ENCODE measurements at places on chromosomes 1 and 21.

DNA sequence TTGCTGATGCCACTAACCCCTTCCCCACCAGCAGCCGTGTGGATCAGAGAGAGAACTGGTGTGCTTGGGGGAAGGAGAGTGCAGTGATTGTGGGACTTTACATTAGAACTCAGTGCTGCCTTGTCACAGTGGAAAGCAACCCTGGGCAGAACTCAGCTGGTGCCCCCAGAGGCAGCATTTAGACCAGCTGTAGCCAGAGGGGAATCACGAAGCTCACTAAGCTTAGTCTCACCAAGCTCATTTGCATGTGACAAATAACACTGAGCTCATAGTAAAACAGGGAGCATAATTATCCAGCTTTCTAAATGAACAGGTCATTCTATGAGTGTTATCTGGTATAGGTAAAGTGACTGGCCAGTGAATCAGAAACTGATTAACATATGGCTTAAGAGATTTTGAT is 9.8 kb upstream of the SMAP2 start:
- H3K4me1 ChIP-seq: no peaks in the 10 kb centered on the region
- no peaks in the 10 kb centered on the region for H3K36me3 ChIP-seq
- no peak overlapping the region for H3K4me3 ChIP-seq
- H3K27ac ChIP-seq: no peak overlapping the region
- DNase-seq: no peak
- H3K27me3 ChIP-seq: no peaks in the 10 kb centered on the region

GRCh38 chr1:112893288-112894009 is 62.5 kb downstream of the SLC16A1 start:
- no peak overlapping the region for H3K4me3 ChIP-seq
- H3K27me3 ChIP-seq: no peaks in the 10 kb centered on the region
- no peaks in the 10 kb centered on the region for H3K4me1 ChIP-seq
- no peak overlapping the region for H3K27ac ChIP-seq
- H3K36me3 ChIP-seq: no peaks in the 10 kb centered on the region

DNA sequence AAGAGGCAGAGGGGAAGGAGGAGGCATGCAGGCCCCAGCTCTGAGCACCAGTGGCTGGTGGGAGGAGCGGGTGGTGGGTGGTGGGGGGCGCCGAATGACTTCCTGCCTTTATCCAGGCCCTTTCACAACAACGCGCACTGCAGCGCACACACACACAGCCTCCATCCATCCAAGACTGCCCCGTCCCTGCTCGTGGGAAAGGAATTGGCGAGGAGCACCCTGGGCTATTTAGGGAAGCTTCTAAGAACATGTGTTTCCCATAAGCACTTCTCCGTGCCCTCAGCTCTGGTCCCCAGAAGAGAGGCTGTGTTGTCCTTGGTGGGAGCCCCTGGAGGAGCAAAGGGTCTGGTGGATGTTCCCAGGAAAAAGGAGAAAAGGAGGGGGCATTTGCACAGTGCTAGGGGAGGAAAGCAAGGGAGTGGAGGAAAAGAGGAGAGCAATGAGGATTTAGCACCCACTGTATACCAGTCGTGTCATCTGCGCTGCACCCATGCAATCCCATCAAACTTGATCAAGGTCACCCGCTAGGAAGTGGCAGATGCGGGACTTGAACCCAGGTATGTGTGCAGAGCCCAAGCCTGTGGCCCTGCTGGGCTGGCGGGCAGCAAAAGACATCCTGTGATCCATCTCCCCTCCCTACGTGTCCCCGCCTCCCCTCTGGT is 28.1 kb downstream of the EPHA2 start:
- no peaks in the 10 kb centered on the region for H3K27me3 ChIP-seq
- H3K4me3 ChIP-seq: no peak overlapping the region
- DNase-seq: no peak
- peaks cover 94% of the 10 kb centered on the region for H3K36me3 ChIP-seq
- H3K4me1 ChIP-seq: peaks cover 62% of the 10 kb centered on the region

GRCh38 chr1:7375781-7376660 is 395.1 kb upstream of the VAMP3 start:
- DNase-seq: no peak
- H3K36me3 ChIP-seq: no peaks in the 10 kb centered on the region
- no peak overlapping the region for H3K4me3 ChIP-seq
- no peak overlapping the region for H3K27ac ChIP-seq

- no peak overlapping the region for H3K27ac ChIP-seq
- H3K4me1 ChIP-seq: peaks cover 35% of the 10 kb centered on the region
- no peak for DNase-seq
- no peak overlapping the region for H3K4me3 ChIP-seq
These were observed 14.9 kb upstream of the RAB42 start for GRCh38 chr1:28577052-28577678.

DNA sequence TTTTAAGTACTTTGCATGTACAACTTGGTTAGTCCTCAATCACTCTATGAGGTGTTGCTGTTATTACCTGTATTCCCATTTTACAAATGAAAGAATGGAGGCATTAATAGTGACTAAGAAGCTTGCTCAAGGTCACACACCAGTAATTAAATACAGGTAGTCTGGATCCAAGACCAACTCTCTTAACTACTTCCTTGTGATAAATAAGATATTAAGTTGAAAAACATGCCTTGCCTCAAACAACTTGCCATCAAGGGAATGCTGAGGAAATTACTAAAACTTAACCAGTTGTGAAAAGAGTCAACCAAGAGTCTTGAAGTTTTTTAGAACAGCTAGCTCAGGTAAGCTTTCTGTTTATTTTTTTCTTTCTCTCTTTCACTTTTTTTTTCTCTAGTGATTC is 21.0 kb upstream of the LAMC1 start:
- DNase-seq: no peak
- no peak overlapping the region for H3K27ac ChIP-seq

GRCh38 chr1:221800831-221801230 is 58.9 kb upstream of the DUSP10 start:
- H3K27me3 ChIP-seq: no peaks in the 10 kb centered on the region
- no peak for DNase-seq
- peaks cover 9% of the 10 kb centered on the region for H3K4me1 ChIP-seq
- H3K4me3 ChIP-seq: no peak overlapping the region
- no peak overlapping the region for H3K27ac ChIP-seq
- no peaks in the 10 kb centered on the region for H3K36me3 ChIP-seq

- H3K4me3 ChIP-seq: no peak overlapping the region
- H3K36me3 ChIP-seq: no peaks in the 10 kb centered on the region
- no peak overlapping the region for H3K27ac ChIP-seq
- no peaks in the 10 kb centered on the region for H3K27me3 ChIP-seq
These were observed 241.2 kb upstream of the MAP1LC3C start for GRCh38 chr1:242240077-242240476.

DNA sequence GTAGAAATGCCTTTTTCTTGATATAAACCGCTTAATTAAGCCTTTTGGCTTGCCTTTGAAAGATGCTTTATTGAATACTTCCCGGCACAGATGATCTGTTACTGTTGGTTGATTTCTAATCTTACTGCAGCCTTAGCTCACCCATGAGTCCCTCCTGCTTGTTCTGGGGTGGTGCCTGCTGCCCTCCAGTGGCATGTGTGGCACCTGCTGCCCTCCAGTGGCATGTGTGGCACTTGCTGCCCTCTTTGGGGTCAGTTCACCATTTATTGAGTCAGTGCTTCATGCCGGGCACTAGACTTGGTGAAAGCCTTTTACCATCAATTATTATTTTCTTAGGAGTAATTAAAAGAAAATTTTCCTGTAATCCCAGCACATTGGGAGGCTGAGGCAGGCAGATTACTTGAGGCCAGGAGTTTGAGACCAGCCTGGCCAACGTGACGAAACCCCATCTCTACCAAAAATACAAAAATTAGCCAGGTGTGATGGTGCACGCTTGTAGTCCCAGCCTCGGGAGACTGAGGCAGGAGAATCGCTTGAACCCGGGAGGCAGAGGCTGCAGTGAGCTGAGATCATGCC is 54.3 kb downstream of the ADARB1 start:
- H3K4me3 ChIP-seq: no peak overlapping the region
- no peak for DNase-seq
- H3K27me3 ChIP-seq: no peaks in the 10 kb centered on the region
- peaks cover 27% of the 10 kb centered on the region for H3K4me1 ChIP-seq
- peak overlapping the region; percentile 81 for H3K27ac ChIP-seq

DNA sequence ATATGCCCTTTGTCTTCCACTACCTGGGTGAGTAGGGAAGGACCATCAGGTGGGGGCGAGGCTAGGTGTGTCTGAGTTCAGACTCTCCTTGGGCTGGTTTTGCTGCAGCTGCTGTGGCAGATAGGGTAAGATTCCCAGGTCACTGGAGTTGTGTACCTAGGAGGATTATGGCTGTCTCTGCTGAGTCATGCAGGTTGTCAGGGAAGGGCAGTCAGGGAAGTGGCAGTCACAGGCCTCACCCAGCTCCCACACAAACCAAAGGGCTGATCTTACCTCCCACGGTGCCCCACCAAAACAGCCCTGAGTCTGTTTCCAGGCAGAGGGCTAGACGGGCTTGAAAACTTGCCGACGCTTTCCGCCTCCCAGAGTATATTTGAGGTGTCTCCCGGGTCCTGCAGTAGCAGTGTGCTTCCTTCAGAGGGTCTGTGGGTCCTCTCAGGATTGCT is 201.6 kb upstream of the PLXNA2 start:
- no peak overlapping the region for H3K4me3 ChIP-seq
- H3K36me3 ChIP-seq: no peaks in the 10 kb centered on the region
- no peaks in the 10 kb centered on the region for H3K27me3 ChIP-seq
- H3K27ac ChIP-seq: peak overlapping the region; percentile 74
- peaks cover 3% of the 10 kb centered on the region for H3K4me1 ChIP-seq
- no peak for DNase-seq

DNA sequence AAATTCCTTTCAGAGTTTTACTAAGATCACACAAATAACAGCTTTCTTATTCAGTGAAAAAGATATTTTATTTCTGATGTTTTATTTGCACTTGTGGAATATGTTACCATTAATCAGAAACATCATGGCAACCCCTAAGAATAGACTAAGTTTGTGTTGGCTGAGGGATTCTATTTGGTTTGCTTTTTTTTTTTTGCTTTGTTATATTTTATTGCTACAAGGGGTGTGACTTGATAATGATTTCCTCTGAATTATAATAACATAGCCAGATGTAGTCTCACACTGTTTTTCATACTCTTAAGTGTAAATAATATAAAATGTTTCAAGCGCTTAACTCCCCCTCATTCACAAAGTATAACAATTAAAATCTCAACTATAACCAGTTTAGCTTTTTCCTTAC is 20.0 kb downstream of the GLRX2 start:
- no peaks in the 10 kb centered on the region for H3K27me3 ChIP-seq
- H3K4me1 ChIP-seq: no peaks in the 10 kb centered on the region
- no peak overlapping the region for H3K27ac ChIP-seq
- no peak for DNase-seq

DNA sequence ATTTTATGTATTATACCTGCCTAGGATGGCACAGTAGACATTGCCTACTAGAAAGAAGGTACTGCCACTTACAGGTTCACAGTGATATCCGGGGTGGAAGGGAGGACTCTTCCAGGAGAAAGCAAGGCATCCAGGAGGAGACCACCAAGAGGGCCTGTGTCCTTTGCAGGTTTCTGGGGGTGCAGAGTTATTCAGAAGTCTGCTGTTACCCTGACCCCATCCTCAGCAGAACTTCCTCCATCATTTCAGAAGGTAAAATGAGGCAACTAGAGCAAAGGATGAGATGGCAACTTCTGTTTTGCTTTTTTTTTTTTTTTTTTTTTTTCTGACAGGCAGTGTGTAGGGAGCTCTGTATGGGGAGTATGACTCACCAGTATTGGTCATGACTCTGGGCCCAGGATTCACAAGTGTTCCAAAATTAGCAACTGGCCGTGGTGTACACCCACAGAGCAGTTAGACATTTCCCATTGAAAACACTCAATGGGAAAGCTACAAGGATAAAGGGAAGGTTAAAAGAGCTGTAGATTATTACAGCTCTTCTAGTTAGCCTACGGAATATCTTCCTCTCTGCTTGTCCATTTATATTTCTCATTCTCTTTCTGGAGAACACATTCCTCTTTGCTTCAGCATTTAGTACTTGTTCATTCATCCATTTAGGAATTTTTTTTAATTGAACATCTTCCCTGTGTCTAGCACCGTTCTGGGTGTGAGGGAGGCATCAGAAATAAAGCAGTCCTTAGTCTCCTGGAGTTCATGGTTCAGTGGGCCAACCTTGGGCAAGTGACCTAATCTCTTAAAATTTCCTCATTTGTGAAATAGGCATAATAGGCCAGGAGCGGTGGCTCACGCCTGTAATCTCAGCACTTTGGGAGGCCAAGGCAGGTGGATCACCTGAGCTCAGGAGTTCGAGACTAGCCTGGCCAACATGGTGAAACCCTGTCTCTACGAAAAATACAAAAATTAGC is 50.5 kb upstream of the PPP2R5A start:
- no peaks in the 10 kb centered on the region for H3K36me3 ChIP-seq
- H3K4me1 ChIP-seq: peaks cover 92% of the 10 kb centered on the region
- no peaks in the 10 kb centered on the region for H3K27me3 ChIP-seq
- H3K27ac ChIP-seq: peak overlapping the region; percentile 51
- H3K4me3 ChIP-seq: no peak overlapping the region

- no peak overlapping the region for H3K4me3 ChIP-seq
- H3K27ac ChIP-seq: no peak overlapping the region
- H3K4me1 ChIP-seq: peaks cover 43% of the 10 kb centered on the region
- no peaks in the 10 kb centered on the region for H3K36me3 ChIP-seq
These were observed 14.9 kb downstream of the CREG1 start for GRCh38 chr1:167538657-167539056.

DNA sequence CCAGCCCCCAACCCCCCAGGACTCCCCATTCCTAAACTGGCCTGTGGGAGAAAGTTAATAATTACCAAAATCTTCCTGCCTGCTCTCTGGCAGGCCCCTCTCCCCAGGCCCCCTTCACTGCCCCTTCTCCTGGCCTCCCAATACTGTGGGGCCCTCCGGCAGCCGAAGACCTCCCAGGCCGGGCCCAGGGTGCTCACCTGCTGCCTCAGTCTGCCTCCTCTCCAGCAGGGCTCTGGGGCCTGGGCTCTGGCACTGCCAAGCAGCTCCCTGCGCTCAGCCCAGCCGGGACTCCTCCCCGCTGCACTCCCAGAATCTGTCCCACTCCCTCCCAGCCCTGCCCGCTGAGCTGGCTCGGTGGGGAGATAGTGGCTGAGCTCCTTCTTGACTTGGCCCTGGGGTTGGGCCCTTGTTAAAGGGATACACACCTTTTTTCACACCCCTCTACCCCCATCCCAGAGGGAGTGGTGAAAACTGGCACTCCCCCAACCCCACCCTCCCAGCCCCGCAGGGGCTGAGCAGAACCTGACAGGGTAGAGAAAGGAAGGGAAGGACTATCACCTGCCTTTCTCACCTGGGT is at the start of gene S100A16:
Gene S100A16 (minus strand): TSS at position 383 of the 577 bp plus-strand sequence. CDS start 4,986 bp downstream, outside the sequence.
- H3K27me3 ChIP-seq: no peaks in the 10 kb centered on the region
- DNase-seq: no peak
- H3K4me3 ChIP-seq: peak within 1 kb of the TSS; percentile 66
- peak within 1 kb of the TSS; percentile 92 for H3K27ac ChIP-seq
- H3K4me1 ChIP-seq: peaks cover 26% of the 10 kb centered on the region
- H3K36me3 ChIP-seq: no peaks in the 10 kb centered on the region

Measured in esophagus squamous epithelium (tissue), 5 donors.